CD4-positive, alpha-beta T cell (primary cell): ENCODE measurements at places on chromosomes 13 and 19. TPM values are rescaled to one million over a fixed set of nuclear protein-coding genes. Genes with fewer than 3 reads are reported as not detected.

Gene KIR3DL1
- not detected for total RNA-seq

DNA sequence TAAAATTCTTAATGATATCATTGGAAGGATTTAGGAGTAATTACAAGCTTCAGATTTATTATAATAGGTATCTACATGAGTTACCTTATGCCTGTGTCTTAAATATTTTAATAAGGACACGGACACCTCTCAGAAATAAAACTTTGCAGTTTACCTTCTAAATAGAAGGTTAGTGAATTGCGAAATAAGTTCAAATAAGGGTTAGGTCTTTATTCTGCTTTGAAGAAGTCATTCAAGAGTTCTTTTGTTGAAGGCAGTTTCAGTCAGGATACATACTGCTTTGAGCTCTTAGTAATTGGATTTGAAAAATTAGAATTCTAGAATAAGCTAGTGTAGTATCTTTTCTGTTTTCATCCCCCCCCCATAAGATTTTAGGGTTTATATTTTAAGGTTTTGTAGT is 53.0 kb downstream of the NAA16 start:
- H3K4me3 ChIP-seq: no peak overlapping the region
- H3K4me1 ChIP-seq: no peaks in the 10 kb centered on the region
- peaks cover 74% of the 10 kb centered on the region for H3K36me3 ChIP-seq
- DNase-seq: no peak
- H3K27me3 ChIP-seq: no peaks in the 10 kb centered on the region
- H3K27ac ChIP-seq: no peak overlapping the region

- no peaks in the 10 kb centered on the region for H3K36me3 ChIP-seq
- H3K27ac ChIP-seq: no peak overlapping the region
- H3K4me3 ChIP-seq: no peak overlapping the region
- no peaks in the 10 kb centered on the region for H3K27me3 ChIP-seq
- H3K4me1 ChIP-seq: peaks cover 2% of the 10 kb centered on the region
Observed at GRCh38 chr13:40673414-40673813, 7.0 kb upstream of the FOXO1 start.

DNA sequence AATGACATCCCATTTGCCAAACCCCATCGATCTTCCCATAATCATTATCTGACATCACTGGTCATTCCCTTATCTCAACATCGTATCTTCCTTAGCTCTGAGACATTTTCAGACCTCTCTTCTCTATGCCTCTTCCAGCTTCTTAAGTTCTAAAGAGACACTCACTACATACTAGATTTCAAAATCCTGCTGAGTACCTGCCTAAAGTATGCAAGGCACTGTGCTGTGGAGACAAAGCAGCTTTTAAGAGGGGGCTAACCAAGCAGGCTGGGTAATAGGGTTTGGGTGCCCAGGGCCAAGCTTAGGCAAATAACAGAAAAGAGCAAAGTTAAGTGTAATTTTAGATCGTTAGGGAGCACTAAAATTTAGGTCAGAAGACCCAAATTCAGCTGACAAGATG is 3.4 kb upstream of the POMP start:
- H3K27me3 ChIP-seq: no peaks in the 10 kb centered on the region
- H3K36me3 ChIP-seq: no peaks in the 10 kb centered on the region
- no peak overlapping the region for H3K27ac ChIP-seq

GRCh38 chr13:103908911-103909310 is 842.7 kb upstream of the SLC10A2 start:
- no peak overlapping the region for H3K27ac ChIP-seq
- H3K4me3 ChIP-seq: no peak overlapping the region
- no peaks in the 10 kb centered on the region for H3K36me3 ChIP-seq
- no peaks in the 10 kb centered on the region for H3K27me3 ChIP-seq

GRCh38 chr13:95343944-95344343 is 42.7 kb upstream of the ABCC4 start:
- H3K4me1 ChIP-seq: no peaks in the 10 kb centered on the region
- H3K27ac ChIP-seq: no peak overlapping the region
- H3K36me3 ChIP-seq: no peaks in the 10 kb centered on the region
- DNase-seq: no peak

DNA sequence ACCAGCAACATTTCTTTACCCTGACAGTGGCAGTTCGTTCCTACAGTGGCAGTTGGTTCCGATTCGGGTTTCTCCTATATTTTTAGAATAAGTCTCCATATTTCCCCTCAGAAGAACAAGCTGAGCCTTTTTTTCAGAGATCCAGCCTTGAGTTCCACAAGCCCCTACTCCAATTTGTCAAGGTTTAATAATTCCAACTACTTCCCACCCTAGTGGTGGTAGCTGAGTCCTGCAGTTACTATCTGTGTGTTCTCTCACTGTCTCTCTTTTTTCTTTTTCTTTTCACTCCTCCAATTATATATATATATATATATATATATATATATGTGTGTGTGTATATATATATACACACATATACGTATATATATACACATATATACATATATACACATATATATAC is 1347.3 kb downstream of the PCDH9 start:
- H3K4me3 ChIP-seq: no peak overlapping the region
- no peaks in the 10 kb centered on the region for H3K36me3 ChIP-seq
- H3K27me3 ChIP-seq: no peaks in the 10 kb centered on the region
- DNase-seq: no peak
- H3K4me1 ChIP-seq: no peaks in the 10 kb centered on the region
